ENCODE measurements at places on chromosomes 16 and 17. TPM values are rescaled to one million over a fixed set of nuclear protein-coding genes. Genes with fewer than 3 reads are reported as not detected.

CPNE7 gene
- 6.0 TPM for total RNA-seq

GRCh38 chr17:74759941-74760340 lies 11.5 kb downstream of the NHERF1 start:
- no peaks in the 10 kb centered on the region for H3K27me3 ChIP-seq
- peak overlapping the region; percentile 68 for H3K27ac ChIP-seq
- no peak overlapping the region for H3K4me3 ChIP-seq

VPS35 gene
- 106 TPM for total RNA-seq

- no peaks in the 10 kb centered on the region for H3K27me3 ChIP-seq
- peak overlapping the region; percentile 54 for H3K4me3 ChIP-seq
- H3K27ac ChIP-seq: peak overlapping the region; percentile 76
- H3K4me1 ChIP-seq: peaks cover 9% of the 10 kb centered on the region
- peaks cover 1% of the 10 kb centered on the region for H3K36me3 ChIP-seq
- peak; percentile 84 for DNase-seq
Measured at GRCh38 chr16:30628628-30629540, 18.7 kb upstream of the ZNF689 start.

FAM20A gene
- not detected for total RNA-seq

DNA sequence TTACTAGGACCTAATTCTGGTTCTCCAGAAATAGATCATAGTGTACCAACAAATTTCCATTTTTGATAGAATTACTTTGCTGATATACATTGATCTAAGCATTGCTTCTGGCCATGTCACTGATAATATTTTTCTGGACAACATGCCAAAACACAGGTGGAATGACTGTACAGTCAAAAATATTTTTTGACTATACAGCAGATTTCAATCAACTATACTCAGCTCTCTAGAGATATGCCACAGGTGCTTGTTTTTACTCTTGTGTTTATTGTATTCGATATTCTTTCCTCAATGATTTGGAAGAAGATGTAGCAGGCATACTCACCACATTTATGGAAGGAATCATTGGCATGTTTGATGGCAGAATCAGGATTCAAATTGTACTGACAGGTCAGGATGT lies 21.6 kb upstream of the TOX3 start:
- H3K27ac ChIP-seq: no peak overlapping the region
- H3K36me3 ChIP-seq: no peaks in the 10 kb centered on the region
- DNase-seq: no peak
- no peaks in the 10 kb centered on the region for H3K4me1 ChIP-seq
- no peak overlapping the region for H3K4me3 ChIP-seq

GRCh38 chr17:46872421-46872820 lies 21.0 kb downstream of the WNT9B start:
- no peaks in the 10 kb centered on the region for H3K36me3 ChIP-seq
- H3K4me1 ChIP-seq: peaks cover under 1% of the 10 kb centered on the region
- H3K4me3 ChIP-seq: no peak overlapping the region
- no peak overlapping the region for H3K27ac ChIP-seq
- H3K27me3 ChIP-seq: no peaks in the 10 kb centered on the region

OR4D1 gene
- 0.14 TPM for total RNA-seq

KRTAP4-5 gene
- not detected for total RNA-seq

ABCA9 gene
- not detected for total RNA-seq

- peak overlapping the region; percentile 40 for H3K27ac ChIP-seq
- H3K4me3 ChIP-seq: peak overlapping the region; percentile 99
- peaks cover 3% of the 10 kb centered on the region for H3K27me3 ChIP-seq
Measured at GRCh38 chr17:39196241-39196807, 1.1 kb downstream of the CACNB1 start.

DNA sequence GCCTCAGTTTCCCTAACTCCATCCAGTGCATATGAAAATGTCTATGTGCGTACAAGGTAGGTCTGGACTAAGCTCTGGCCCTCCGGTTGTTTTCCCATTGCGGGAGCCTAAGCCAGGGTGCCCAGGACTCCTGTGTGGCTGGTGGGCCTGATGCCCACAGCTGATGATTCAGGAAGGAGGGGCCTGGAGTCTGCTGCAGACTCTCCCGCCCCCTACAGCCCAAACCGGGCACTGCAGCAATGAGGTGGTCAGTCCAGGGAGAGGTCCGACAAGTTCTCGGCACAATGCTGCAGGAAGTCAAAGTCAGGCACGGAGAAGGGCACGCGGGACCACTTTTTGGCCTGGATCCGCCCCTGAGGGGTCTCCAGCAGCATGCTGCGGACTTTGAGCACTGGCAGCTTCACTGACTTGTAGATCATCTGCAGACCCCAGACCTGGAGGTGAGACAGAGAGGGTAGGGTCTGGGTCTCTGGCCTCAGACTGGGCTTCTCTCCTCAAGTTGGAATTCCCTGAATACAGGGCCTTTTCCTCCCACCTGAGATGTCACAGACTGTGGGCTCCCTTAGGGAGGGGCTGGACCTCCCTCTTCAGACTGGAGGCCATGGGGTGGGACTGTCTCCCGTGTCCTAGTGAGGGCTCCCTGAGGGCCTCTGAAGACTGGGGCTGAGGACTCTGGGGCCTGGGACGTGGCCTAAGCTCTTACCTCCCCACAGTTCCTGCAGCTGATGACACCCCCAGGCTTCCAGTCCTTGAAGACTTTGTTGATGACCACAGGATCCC lies 3.4 kb upstream of the ZNF385C start:
- peak; percentile 77 for DNase-seq
- H3K36me3 ChIP-seq: no peaks in the 10 kb centered on the region
- H3K4me1 ChIP-seq: peaks cover 5% of the 10 kb centered on the region
- H3K27me3 ChIP-seq: peaks cover 14% of the 10 kb centered on the region

SLFN12 gene
- 8.6 TPM for total RNA-seq

DNA sequence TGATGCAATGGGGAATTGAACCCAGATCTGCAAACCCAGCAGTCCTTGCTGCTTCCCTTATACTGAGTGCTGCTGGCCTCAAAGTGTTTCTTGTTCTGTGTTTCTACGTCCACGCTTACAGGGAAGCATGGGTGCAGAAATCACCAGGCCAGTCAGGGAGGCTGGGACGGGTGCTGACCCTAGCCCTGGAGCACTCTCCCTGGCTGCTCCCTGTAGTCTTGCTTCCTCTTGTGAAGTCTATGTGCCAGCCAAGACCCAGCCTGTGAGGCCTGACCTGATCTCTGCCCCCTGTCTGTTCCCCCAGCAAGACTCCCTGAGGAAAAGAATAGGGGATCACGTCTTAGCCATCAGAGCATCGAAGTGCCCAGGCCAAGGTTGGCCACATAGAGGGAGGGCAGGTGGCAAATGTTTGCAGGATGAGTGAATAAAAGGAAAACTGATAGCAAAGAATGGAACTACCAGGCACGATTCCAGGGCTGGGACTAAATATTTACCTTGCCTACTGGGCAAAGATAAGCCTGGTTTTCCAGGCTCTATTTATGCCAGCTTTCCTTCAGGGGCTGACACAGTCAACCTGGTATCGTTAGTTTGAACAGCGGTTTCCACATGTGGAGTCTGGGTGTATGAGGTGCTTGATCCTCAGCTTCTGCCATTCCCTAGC lies 41.2 kb upstream of the RHOT1 start:
- no peak overlapping the region for H3K4me3 ChIP-seq
- no peaks in the 10 kb centered on the region for H3K36me3 ChIP-seq
- no peak for DNase-seq
- peaks cover 19% of the 10 kb centered on the region for H3K4me1 ChIP-seq
- H3K27ac ChIP-seq: no peak overlapping the region

DNA sequence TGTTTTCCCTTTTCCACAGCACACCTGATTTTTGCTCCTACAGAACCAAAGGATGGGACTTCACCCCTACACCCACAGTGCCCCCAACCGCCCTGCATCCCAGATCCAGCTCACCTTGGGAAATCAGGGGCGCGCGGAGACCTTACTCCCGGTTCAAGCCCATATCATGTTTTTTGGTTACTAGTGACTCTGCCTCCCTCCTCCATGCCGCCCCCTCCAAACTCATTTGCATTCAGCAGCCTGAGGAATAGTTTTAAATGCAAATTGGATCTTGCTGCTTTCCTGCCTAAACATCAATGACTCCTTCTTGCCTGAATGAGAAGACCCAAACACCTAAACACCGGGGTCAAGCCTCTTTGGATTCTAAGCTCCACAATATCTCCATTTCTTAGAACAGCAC lies 331.8 kb downstream of the TMEM114 start:
- no peaks in the 10 kb centered on the region for H3K4me1 ChIP-seq
- no peak for DNase-seq
- H3K27me3 ChIP-seq: no peaks in the 10 kb centered on the region
- H3K36me3 ChIP-seq: no peaks in the 10 kb centered on the region

KRT33B gene
- total RNA-seq: not detected

KRT33A gene
- not detected for total RNA-seq

- peak overlapping the region; percentile 53 for H3K4me3 ChIP-seq
- peaks cover 7% of the 10 kb centered on the region for H3K4me1 ChIP-seq
- no peak overlapping the region for H3K27ac ChIP-seq
- DNase-seq: peak; percentile 40
- no peaks in the 10 kb centered on the region for H3K36me3 ChIP-seq
Measured at GRCh38 chr16:87926246-87927194, 9.8 kb downstream of the CA5A start.

GRCh38 chr16:85152414-85153030 lies 40.2 kb upstream of the CIBAR2 start:
- H3K36me3 ChIP-seq: no peaks in the 10 kb centered on the region
- no peak overlapping the region for H3K27ac ChIP-seq
- DNase-seq: no peak
- H3K4me3 ChIP-seq: no peak overlapping the region
- H3K27me3 ChIP-seq: no peaks in the 10 kb centered on the region

- H3K4me1 ChIP-seq: peaks cover 7% of the 10 kb centered on the region
- no peak overlapping the region for H3K4me3 ChIP-seq
- no peak for DNase-seq
- H3K27me3 ChIP-seq: peaks cover 78% of the 10 kb centered on the region
- H3K36me3 ChIP-seq: no peaks in the 10 kb centered on the region
- no peak overlapping the region for H3K27ac ChIP-seq
Measured at GRCh38 chr17:38425031-38425430, 3.2 kb upstream of the ARHGAP23 start.

DRC7 gene
- not detected for total RNA-seq

DNA sequence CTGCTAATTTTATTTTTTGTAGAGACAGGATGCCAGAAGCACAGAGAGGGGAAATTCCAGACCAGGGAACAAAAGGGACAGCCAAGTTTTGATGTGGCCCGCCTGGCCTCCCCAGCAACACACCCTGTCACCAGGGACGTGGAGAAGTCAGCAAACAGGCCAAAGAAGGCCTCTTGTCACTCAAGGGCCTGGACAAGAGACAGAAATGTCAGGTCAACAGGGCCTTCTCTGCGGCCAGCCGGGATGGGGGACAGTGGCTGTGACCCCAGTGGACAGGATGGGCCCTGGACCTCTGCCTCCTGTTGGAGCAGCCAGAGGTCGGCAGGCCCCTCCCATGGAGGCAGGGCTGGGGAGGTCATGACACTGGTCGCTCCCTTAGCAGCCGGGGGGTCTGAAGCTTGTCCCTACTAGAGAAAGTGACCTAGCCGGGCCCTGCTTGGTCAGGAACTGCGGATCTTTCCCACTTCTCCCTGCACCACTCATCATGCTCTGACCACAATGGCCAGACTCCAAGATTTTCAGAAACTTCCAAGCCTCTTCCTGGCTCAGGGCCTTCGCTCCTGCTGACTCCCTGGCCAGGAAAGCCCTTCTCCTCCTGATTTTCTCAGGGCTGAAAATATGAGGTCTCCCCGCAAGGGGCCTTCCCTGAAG lies 9.2 kb upstream of the TVP23A start:
- H3K27me3 ChIP-seq: peaks cover 6% of the 10 kb centered on the region
- H3K27ac ChIP-seq: no peak overlapping the region
- no peaks in the 10 kb centered on the region for H3K4me1 ChIP-seq
- no peak for DNase-seq
- H3K4me3 ChIP-seq: no peak overlapping the region

- H3K4me1 ChIP-seq: peaks cover 9% of the 10 kb centered on the region
- H3K27ac ChIP-seq: no peak overlapping the region
- H3K4me3 ChIP-seq: no peak overlapping the region
- no peak for DNase-seq
- H3K27me3 ChIP-seq: no peaks in the 10 kb centered on the region
- H3K36me3 ChIP-seq: peaks cover 5% of the 10 kb centered on the region
Measured at GRCh38 chr17:82412535-82413520, 5.3 kb upstream of the HEXD start.

GAS7 gene
- total RNA-seq: 0.76 TPM

DNA sequence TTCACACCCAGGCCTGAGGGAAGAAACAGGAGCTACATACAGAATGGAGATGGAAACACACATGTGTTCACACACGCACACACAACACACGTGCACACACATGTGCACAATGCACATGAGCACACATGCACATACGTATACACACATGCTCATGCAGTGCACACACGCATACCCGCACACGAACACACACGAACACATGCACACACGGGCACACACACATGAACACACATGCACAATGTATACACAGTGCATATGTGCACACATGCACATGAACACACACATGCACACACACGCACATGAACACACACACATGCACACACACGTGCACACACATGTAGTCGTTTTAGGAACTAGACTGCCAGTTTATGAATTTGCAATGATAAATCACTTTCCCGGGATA lies 49.3 kb upstream of the CDR2 start:
- DNase-seq: no peak
- peaks cover 31% of the 10 kb centered on the region for H3K36me3 ChIP-seq
- H3K4me3 ChIP-seq: no peak overlapping the region
- H3K4me1 ChIP-seq: no peaks in the 10 kb centered on the region
- H3K27me3 ChIP-seq: no peaks in the 10 kb centered on the region
- no peak overlapping the region for H3K27ac ChIP-seq

DNA sequence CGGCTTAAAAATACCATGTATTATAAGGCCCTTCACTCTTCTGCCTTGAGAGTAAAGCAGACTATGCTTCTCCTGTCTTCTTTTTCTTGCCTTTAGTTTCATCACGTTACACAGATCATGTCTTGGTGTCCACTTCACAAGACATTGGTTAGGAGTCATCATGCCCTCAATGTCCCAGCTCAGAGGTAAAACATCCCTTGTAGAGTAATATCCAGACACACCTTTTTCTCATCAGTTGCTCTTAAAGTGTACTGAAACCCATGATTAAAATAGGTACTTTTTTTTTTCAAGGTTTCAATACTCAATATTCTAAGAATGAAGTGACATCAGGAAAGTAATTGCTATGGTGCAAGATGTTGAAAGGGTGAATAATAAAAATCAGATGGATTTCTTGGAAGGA lies 267.8 kb downstream of the PMP22 start:
- peaks cover 25% of the 10 kb centered on the region for H3K27me3 ChIP-seq
- H3K4me3 ChIP-seq: no peak overlapping the region
- no peak overlapping the region for H3K27ac ChIP-seq
- no peaks in the 10 kb centered on the region for H3K4me1 ChIP-seq

DNA sequence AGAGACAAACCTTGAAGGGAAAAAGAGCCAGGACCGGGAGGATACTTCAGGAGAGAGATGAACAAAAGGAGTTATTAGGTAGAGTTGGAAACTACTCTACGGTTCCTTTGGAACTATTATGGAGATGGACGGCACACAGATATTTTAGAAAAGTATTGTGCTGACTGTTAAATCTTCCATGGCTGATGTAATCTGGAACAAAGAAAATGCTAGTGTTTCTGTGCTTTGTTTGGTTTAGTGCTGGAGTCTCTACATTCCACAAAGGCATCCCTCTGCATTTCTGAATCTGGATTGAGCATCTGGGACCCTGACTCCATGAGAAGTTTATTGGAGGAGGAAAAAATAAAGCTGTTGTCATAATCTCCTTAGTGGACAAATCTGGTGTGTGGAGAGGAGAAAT lies 57.2 kb downstream of the RPGRIP1L start:
- H3K4me3 ChIP-seq: no peak overlapping the region
- no peaks in the 10 kb centered on the region for H3K4me1 ChIP-seq
- no peak for DNase-seq
- H3K27me3 ChIP-seq: no peaks in the 10 kb centered on the region
- peaks cover 51% of the 10 kb centered on the region for H3K36me3 ChIP-seq

SP6 gene
- not detected for total RNA-seq

FADS6 gene
- not detected for total RNA-seq

HOXB1 gene
- total RNA-seq: not detected
